ENCODE measurements at places on chromosomes 7 and 10.

DNA sequence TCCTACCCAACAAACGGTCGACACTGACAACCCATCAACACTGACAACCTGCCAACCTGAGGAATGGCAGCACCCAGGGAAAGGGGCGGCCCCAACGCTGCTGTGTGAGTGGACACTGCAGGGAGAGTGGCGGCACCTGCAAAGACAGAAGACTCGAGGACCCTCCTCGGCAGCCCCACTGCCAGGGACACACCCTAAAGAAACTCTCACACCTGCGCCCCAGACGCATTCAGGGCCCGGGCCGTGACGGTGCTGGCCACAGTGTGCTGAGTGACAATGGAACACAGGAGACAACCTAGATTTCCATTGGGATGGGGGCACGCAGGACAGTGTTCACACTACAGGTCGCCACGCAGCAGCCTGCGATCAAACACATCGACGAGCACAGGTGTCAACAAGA, 3.6 kb downstream of the CAMK2B start:
- no peak for DNase-seq

DNA sequence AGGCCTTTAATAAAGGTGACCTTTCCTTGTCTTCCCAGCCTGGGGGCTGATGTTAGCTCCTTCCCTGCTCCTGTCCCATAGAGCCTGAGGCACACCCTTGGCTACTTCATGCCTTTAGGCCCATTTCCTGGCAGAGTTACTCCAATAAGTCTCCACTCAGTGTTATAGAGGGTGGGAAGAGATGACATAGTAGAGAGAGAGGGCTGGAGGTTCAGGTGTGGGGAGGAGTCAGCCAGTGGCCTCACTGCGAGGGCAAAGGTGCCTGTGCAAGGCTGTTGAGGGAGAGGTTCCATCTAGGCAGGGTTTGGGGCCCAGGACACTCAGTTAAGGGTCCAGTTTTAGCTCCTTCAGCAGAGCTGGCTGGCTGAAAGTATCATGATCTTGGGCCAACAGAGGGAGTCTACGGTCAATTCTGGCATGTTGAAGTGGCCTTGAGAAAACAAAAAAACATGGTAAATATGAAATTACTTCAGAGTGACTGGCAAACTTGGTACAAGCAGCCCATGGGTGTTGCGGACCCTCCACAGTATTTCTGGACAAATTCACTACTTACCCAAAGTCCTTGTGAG, 67.9 kb downstream of the ZNF783 start:
- DNase-seq, result no peak

GRCh38 chr10:81724431-81724830, 150.6 kb upstream of the NRG3 start:
- DNase-seq, result no peak

DNA sequence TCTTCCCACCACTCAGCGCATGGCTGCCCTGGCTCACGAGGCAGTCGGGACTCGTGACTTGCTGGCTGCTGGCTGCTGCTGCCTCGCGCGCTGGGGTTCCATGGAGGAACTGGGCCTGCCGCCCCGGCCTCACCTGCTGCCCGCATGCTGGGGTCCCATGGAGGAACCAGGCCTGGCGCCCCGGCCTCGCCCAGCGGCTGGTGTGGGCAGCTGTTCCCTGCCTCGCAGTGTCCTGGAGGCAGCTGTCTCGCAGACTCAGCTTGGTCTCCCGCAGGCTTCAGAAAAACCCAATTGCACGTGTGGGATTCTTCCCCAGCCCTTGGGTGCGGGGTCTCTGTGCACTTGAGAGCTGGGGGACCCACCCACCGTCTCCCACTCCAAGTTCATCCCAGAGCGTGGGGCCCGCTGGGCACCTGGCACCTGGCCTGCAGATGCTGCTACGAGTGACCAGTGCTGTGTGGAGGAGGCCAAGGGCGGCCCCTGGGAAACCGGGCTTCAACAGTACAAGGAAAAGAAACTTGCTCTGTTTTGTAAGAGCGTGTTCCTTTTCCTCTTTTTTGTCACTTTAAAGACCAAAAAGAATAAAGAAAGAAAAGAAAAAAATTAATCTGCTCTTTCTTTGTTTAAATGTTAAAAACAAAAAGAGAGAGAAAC, 20.4 kb downstream of the PWWP2B start:
- DNase-seq, result no peak

DNA sequence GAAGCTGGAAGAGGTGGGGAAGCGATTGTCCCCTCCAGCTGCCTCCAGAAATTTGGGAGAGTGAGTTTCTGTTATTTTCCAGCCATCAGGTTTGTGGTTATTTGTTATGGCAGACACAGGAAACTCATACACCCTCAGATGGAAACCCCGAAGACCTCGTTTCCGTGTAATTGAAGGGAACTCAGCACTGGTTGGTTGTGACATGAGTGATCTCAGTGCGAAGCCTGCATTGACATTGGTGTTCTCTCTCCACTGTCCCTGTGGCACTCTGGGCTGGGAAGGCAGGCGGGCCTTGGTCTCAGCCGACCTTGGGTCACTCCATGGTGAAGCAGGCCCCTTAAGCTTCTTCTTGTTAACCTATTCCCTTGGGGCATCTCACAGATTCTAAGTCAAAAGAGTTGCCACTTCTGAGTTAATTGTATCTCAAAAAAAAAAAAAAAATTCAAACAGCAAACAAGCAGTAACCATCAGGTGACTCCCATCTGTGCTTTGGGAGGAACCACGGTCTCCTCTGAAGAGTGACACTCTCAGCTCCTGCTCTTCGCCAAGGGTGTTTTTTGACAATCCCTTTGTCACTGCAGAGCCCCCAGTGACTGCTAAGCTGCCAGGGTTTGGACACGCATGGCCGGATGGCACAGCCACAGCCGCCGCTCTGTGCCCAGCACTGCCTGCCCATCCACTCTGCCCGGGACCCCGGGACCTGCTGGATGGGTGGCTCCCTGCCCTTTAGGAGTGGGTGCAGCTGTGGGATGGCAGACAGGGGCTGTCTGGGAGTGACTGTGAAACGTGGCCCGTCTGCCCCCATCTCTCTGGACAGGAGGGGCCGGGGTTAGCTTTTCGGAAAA, 233.6 kb downstream of the PRPF18 start:
- DNase-seq, result no peak

- DNase-seq, result no peak
These were observed 257.3 kb downstream of the PTEN start for GRCh38 chr10:88120599-88121333.

DNA sequence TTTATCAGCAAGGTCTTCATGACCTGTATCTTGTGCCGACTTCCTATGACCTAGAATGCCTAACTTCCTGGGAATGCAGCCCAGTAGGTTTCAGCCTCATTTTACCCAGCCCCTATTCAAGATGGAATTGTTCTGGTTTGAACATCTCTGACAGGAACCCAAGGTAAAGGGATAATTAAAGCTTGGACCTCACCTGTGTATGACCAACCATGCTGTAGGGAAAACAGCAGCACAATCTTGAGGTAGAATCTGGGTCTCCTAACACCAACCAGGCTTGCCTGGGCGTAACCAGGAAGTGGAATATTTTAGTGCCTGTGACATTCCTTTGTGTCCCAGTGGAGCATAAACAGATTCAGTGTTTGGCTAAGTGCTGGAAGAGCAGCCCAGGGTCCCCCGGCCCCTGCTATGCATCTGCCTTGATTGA, 94.1 kb downstream of the PFKFB3 start:
- DNase-seq, result no peak

- no peak for DNase-seq
These were observed 26.1 kb downstream of the NOM1 start for GRCh38 chr7:156975620-156976019.

- DNase-seq, result peak; percentile 50
These were observed 35.3 kb downstream of the SLC16A9 start for GRCh38 chr10:59674215-59674836.

GRCh38 chr10:117003336-117003735, 1.7 kb downstream of the SHTN1 start:
- no peak for DNase-seq

DNA sequence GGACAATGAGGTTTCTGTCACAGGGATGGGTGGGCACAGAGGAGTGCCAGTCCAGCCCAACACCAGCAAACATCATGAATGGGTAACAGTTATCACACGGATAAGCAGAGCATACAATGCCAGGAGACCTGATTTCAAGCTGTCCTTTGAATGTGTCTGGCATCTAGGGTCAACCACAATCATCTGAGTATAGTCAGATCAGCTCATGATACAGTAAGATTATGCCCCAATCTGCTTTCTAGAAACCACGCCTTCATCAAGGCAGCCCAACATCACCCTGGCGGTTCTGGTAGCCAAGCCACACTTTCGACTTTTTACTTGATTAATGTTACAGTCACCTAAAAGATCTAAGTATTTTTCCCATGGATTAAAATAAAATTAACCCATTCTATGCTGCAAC, 10.5 kb downstream of the FAM171A1 start:
- no peak for DNase-seq

- no peak for DNase-seq
These were observed 10.4 kb downstream of the JCAD start for GRCh38 chr10:30048768-30049517.

GRCh38 chr7:14666913-14667312, 235.6 kb downstream of the DGKB start:
- DNase-seq, result no peak

GRCh38 chr10:119136084-119136483, 29.4 kb downstream of the SFXN4 start:
- DNase-seq, result no peak

- DNase-seq, result no peak
These were observed 109.8 kb downstream of the SH3PXD2A start for GRCh38 chr10:103745341-103746247.

DNA sequence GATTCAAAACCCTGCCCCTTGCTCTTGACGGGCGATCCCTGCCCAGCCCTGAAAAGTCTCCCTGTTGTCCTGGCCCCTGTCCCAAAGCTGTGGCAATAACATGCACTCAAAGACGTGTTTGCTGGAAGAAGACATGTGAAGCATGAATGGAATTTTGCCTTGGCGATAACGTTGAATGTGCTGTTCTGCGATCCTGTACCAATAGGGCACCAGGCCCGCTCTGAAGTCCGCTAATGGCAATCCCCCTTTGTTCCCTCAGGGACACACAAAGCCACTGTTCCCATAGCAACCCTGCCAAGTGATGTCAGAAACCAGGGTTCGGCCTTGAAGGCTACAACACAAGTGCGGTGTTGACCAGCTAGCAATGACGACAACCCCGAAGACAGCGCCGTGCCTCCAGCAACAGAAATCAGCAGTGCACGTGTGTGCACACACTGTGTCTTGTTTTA, 284.6 kb downstream of the KLF6 start:
- DNase-seq, result peak; percentile 78
